ENCODE measurements at places on chromosomes 2 and 18.

GRCh38 chr2:136247204-136247950, 129.4 kb upstream of the CXCR4 start:
- DNase-seq = peak; percentile 58

DNA sequence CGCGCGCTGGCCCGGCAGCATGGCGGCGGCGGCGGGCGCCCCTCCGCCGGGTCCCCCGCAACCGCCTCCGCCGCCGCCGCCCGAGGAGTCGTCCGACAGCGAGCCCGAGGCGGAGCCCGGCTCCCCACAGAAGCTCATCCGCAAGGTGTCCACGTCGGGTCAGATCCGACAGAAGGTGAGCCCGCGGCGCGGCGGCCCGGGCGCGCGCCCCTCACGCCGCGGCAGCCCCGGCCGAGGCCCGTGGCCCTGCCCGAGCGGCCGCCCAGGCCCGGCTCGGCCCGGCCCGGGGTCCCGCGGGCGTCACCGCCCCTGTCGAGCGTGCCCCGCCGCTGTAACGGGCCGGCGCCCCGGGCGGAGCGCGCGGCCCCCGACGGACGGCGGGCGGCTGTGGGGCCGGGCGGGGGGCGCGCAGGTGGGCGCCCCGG, 218 bp downstream of the DGKD start:
- DNase-seq = no peak

DNA sequence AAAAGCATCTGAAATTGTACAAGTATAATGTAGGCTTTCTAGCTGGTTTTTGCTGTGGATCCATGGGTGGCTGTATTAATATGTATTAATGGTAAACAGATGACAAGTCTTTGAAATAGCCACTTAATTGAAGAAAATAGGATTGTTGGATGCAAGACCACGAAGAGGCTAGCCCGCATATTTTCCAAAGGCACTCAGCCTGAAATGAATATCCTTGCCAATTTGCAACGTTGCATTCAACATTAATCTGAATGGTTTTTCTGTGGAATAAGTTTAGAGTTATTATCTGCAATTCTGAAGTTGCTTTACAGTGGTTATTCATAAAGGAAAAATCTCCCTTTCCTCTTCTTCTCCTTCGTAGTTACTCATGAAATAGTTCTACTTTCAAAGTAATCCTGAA, 86.2 kb upstream of the SPATS2L start:
- no peak for DNase-seq

DNA sequence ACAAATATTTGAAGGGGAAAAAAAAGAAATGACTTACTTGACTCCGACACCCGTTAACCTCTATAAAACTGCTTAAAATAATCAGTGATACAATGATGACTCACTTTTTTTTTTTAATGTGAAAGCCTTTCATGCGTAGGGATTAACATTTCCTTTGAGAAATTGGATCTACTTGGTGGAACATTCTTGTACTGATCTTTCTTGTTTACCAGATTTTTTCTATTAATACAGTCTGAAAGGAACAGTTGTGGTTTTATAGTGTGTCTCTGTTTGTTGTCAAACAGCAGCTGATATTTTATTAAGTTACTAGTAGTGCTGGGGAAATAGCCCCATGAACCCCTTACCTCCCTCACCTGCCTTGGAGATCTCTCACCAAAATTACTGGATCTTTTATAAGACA, 40.2 kb upstream of the NEB start:
- DNase-seq = no peak
